AG10803 (cell line): ENCODE measurements at places on chromosomes 11 and 22.

GRCh38 chr11:113906038-113906437 is 1.4 kb downstream of the HTR3B start:
- DNase-seq = peak; percentile 11

- peak; percentile 83 for DNase-seq
These were observed 9.4 kb downstream of the EHD1 start for GRCh38 chr11:64868904-64869570.

DNA sequence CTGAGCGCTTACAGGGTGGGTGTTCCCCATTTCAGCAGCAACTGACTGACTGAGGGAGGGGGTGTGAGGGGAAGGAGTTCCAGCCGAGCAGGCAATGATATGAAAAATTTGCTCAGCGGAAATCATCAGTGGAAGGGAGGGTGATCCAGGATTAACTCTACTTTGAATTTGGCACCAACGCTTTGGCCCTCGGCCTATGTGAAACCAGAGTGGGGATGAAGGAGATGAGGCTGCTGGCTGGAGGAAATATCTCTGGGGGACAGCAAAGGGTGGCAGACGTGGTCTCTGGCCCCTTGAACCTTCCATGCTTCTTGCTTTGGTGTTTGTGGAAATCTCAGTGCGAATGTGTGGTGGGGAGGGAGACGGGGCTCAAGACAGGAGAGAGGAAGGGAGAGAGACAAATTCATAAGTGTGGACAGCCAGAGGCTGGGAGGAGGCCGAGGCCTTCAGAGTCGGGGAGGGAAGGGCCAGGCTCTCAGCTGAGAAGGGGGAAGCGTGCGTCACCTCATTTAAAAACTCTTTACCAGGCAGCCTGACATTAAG is 83.6 kb downstream of the FDX1 start:
- DNase-seq = no peak

DNA sequence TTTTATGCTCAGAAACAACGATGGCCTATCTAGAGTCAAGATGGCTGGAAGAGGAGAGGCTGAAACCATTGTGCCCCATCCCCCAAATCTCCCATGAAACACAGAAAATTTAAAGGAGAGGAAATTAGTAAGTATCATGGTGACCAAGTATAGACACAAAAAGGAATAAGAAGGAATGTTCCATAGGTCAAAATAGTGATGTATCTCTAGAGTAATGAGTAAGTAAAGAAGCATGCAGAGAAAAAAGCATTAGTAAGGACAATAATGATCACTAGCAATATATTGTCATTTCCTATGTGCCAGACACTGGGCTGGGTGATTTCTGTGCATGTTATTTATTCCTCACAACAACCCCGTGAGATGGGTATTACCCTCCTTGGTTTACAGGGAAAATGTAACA is 2.6 kb upstream of the SLC22A24 start:
- DNase-seq = no peak

GRCh38 chr11:103800406-103801114 is 235.9 kb upstream of the DDI1 start:
- peak; percentile 22 for DNase-seq

- DNase-seq = no peak
These were observed 22.1 kb upstream of the XKR3 start for GRCh38 chr22:16847271-16847670.

DNA sequence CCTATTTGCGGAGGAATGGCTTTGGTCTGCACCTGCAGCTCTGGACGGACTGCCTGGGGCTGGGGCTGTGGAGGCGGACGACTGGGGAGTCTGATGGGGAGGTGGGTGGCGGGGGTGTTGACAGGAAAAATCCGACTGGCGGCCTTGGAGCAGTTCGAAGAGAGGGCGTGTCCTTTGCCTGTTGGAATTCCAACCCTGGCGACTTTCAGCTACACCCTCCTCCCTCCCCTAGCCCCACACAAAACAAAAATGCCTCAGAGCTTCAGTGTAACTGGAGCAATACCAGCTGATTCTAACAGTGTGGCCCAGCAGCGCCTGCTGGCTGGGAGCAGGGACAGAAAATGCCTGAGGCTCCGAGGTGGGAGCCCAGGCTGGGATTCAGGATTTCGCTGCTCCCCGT is 85.4 kb downstream of the ATXN10 start:
- DNase-seq = peak; percentile 60

- DNase-seq = no peak
These were observed 60.0 kb upstream of the SPON1 start for GRCh38 chr11:13902523-13902922.

DNA sequence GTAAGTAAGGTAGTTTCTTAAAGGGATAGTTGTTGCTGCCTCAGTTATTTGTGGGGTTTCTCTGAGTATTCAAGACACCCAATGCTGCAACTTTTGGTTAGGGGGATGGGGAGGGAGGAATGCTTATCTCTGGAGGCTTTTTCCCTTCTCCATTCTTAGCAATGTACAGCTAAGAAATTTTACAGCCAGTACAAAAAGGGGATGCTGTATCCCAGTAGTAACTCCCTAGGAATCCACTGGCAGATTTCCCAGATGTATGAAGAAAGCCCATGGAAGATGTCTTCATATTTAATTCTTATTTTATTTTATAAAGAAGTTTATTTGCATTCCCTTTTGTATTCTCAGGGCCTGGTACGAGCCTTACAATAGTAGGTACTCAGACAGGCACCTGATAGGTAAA is 154.8 kb downstream of the ENTHD1 start:
- peak; percentile 52 for DNase-seq

DNA sequence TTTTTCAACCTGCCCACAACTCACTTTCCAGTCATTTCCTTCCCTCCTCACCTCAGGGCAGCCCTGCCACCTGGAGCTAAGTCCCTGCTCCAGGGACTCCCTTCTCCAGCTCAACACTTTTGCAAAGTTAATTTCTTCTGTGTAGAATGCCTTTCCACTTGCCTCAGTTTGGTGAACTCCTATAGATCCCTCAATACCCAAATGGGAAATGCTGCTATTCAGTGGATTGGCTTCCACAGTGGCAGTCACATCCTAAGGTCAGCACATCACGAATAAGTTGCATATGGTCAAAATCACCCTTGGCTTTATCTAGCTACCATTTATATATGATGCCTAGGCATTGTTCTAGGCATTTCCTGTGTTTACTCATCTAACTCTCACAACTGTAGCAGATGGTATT is 23.6 kb downstream of the GDPD5 start:
- no peak for DNase-seq

GRCh38 chr11:67254798-67255197 is 11.5 kb upstream of the GRK2 start:
- DNase-seq = no peak

- no peak for DNase-seq
These were observed 638 bp downstream of the NRGN start for GRCh38 chr11:124740277-124740882.

DNA sequence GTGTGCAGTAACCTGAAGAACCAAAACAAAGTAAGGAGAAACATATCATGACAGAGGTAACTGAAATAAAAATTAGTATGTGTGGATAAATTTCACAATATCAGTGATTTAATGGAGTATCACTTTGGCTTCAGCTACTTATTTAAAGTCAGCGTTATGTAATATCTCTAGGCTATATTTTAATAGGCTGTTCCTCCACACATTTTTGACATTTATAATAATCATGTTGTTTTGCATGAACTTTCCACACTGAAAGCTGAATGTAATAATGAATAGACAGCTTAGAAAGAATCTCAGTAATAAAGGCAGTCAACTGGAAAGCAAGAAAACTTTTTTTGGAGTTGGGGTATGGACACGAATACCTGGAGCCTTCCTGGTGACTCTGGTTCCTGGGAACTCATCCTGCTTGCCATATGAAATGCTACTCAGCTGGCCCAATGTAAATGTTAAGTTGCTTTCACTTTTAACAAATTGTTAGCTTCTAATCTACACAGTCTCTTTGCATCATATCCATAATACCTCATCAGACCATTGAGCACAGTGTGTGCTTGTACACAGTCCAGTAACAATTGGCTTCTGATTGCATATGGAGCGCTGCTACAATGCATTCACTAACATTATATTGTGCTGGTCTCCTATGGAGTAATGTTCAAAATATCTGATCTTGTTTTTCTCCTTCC is 257.7 kb downstream of the SOX6 start:
- no peak for DNase-seq

DNA sequence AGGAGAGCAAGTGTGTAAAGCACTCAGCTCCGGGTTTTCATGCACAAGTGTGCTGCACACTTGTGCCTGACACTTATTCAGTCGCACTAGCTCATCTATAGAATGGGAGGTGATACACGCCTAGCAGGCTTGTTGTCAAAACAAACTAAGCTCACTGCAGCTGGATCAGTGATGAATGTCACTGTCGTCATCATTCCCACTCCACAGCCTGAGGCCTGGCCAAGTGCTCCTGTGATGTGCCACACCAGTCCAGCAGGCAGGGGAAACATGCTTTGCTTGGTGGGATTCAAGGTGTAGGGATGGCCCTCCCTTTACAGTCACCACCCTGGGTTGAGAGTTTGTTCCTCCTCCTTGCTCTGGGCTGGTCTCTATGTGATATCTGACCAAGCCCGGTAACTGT is 6.8 kb downstream of the MPST start:
- DNase-seq = no peak

DNA sequence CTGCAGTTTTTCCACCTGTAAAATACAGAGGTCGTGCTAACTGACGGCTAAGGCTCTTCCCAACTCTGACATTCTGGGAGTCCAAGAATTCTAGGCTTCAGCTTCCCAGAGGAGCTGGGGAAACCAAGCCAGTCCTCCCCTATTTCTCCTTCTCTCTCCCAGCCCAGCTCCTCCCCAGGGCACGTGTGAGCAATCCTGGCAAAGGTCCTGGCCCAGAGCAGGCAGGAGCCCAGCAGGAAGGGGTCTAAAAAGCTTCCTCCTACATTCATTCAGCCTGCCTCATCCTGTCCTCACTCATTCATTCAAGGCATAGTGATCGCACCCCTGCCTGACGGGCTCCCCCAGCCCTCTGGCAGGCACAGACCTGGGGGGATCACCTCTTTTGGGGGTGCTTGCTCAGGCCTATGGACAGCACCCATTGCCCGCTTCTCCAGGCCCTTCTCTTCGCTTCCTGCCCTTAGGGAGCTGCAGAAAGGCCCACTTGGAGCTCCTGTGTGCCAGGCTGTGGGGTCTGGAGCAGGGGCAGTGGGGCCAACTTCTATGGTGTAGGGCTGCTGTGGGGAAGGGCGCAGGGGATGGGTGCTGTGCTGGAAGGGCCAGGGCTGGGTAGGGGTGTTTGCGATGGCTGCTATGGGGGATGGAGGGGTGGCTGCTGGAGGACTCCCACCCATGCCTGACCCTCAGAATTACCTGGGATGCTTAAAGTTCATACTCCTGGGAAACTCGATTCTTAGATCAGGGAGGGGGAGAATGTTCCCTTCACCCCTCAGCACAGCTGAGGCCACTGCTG is 9.8 kb downstream of the KCNC1 start:
- DNase-seq = no peak

DNA sequence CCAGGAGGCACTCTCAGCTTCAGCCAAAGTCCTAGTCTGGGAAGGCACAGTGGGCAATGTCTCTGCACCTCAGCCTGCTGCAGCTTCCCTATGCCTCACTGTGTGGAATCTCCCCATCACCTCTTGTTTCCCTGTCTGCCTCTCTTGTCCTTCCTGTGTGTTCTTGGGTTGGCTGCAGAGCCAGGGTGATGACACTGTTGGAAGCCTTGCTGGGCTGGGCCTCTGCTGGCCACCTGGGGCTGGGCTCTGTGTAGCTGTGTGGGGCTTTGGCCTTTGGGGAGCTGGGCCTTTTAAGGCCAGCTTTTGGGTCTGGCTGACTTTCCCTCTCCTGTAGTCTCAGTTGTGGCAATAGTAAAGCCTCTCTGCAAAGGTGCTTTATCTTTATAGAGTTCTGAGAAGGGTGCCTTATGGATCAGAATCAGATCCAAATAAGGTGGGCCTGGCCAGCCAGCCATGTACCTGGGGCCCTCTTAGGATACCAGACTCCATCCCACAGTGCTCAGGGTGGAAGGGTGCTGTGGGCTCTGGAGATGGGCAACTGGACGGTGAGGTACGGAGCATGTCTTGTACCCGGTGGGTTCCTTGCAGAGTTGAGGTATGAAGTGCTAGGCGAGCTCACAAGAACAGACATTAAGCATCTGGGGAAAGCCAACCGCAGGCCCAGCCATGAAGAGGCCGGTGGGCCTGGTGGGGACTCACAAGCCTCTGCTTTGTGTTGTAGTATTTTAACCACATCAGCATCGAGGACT is 10.3 kb upstream of the RANBP1 start:
- no peak for DNase-seq

- DNase-seq = no peak
These were observed 937.6 kb downstream of the BRD1 start for GRCh38 chr22:48889887-48890692.

DNA sequence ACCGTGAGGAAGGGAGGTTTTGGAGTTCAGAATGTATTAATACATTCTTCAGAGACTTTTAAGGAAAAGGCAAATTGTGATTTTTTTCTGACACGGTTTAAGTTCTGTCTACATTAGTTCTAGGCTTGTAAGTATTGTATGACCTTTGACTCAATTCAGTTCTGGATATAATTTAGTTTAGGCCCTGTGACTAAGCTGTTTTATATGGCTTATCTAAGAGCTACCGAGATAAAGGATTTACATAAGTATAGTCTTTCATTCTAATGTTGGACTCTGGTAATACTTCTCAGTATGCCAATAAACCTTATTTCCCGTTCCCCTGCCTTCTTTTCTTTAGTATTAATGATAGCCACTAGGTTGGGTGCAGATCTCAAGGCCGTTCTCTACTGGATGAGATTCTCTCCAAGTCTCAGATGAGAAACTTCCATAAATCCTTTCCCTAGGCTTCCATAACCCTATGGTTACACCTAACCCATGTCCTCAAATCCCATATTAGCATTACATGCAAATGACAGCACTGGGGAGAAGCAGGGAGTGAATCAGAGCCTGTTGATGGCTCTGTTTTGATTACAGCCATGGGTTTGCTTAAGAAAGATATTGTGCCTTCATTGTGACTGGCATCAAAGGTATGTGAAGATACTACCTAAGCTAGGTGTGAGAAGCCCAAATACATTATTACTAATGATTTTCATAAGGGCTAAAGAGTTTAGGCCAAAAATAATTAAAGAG is 38.7 kb downstream of the BARX2 start:
- no peak for DNase-seq

GRCh38 chr11:73269459-73270015 is 2.6 kb upstream of the P2RY6 start:
- DNase-seq = no peak

- DNase-seq = peak; percentile 58
These were observed 209.6 kb downstream of the BUD13 start for GRCh38 chr11:116563028-116563711.

GRCh38 chr11:47270331-47271271 is 668 bp downstream of the MADD start:
- DNase-seq = peak; percentile 55

DNA sequence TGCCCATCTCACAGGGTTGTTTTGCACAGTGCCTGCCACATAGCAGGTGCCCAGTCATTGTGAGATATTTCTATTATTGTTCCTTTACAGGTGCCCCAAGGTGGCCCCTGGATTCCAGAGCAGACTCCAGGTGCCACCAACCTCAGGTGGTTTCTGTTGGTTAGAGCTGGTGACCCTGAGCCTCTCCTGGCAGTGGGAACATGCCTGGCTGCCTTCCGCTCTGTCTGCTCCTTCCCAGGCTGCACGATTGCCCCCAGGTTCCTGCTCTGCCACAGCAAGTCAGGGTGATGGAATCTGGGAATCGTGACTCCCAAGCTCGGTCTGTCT is 12.6 kb upstream of the OMP start:
- no peak for DNase-seq
